GM12891 (cell line): ENCODE measurements at places on chromosomes 3 and 15.

DNA sequence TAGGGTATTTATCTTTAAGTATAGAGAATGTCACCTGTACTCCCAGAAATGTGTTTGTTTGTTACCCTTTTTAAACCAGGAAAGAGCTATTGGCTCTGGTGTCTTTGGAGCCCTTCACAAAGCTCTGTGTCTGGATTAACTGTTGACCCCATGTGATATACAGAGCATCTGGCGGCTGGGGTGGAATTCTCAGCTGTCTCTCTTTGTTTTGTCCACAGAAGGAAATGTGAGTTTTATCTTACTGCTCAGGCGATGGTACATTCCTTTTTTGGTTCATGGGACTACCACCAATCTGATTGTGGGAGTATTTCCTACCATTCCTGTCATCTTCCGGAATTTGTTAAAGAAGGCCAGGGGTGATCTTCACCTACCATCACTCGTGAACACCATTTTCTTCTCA lies 120.3 kb downstream of the AKAP13 start:
- no peak for DNase-seq

DNA sequence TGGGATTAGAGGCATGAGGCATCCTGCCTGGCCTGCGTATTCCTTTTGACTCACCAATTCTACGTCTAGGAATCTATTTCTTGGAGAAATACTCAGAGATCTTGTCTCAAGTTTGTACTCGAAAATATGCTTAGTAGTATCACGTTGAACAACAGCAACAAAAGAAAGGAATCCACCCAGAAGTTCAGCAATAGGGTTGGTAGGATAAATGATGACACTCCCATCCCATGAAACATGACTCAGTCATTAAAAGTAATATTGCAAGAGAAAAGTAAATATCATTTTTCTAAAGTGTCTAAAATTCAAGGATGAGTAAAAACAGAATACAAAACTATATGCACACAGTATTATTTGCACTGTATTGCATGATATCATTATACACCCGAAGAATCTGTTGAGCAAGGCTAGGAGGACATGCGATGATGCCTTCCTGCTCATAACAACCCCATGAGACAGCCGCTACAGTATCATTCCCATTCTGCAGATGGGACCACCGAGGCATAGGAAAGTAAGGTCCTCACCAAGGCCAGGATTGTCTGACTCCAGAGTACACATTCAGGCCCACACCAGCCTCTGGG lies 61.5 kb downstream of the SLC6A1 start:
- no peak for DNase-seq

- DNase-seq, result peak; percentile 75
These were observed 45.1 kb downstream of the EFCAB12 start for GRCh38 chr3:129383292-129383860.

DNA sequence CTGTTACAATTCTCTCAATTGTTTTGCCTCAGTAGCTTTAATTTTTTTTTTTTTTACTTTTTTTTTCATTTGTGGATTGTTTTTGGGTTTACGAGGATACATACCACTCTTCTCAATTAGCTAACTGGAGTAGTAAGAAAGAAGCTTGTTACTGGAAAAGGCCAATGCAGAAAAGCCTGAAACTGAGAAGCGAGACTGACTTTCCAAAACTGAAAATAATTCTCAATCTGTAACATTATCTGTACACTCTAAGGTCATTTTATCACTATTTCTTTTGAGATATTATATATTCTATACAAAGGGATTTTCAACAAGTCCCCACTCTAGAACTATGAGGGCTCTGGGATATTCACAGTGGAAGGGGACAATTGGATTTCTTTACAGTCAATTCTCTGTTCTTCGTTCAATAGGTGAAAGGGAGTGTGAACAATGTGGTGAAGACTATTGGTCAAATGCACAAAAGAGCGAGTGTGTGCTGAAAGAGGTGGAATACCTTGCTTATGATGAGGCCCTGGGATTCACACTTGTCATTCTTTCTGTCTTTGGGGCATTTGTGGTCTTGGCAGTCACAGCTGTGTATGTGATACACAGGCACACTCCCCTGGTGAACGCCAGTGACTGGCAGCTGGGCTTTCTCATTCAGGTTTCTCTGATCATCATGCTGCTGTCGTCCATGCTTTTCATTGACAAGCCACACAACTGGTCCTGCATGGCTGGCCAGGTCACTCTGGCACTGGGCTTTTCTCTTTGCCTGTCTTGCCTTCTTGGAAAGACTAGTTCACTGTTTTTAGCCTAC lies 83.9 kb upstream of the KCNAB1 start:
- DNase-seq, result no peak

GRCh38 chr3:14222900-14223594 lies 44.4 kb downstream of the LSM3 start:
- no peak for DNase-seq
